ENCODE measurements at places on chromosomes 11 and 22. TPM values are rescaled to one million over a fixed set of nuclear protein-coding genes. Genes with fewer than 3 reads are reported as not detected.

Gene FKBP2
- 44.4 TPM for total RNA-seq

Gene SGSM1
- total RNA-seq, result 0.03 TPM

Gene MFRP
- not detected for total RNA-seq

Gene OR8H2
- total RNA-seq, result not detected

Gene NUDT8
- 10.2 TPM for total RNA-seq

Gene DLG2
- 0.54 TPM for total RNA-seq

Gene OR51I2
- not detected for total RNA-seq

Gene KRTAP5-9
- total RNA-seq, result not detected

Gene FBLN1
- total RNA-seq, result 0.46 TPM

Gene LUZP2
- total RNA-seq, result not detected

Gene UPK3A
- total RNA-seq, result not detected

Gene YPEL4
- total RNA-seq, result not detected

Gene SCN4B
- not detected for total RNA-seq

Gene ASPHD2
- 8.2 TPM for total RNA-seq

- DNase-seq, result no peak
These were observed 223.4 kb upstream of the PITPNB start for GRCh38 chr22:28142361-28142961.

- no peak for DNase-seq
These were observed 14.6 kb downstream of the KCNJ1 start for GRCh38 chr11:128852327-128853023.

GRCh38 chr11:95736355-95736754 is 53.2 kb downstream of the FAM76B start:
- DNase-seq, result no peak

GRCh38 chr11:68312117-68312779 is at the start of gene LRP5:
Gene LRP5, plus strand, starts transcription at chr11:68312591. Its CDS starts 124 bp downstream, at chr11:68312715.
- DNase-seq, result no peak

DNA sequence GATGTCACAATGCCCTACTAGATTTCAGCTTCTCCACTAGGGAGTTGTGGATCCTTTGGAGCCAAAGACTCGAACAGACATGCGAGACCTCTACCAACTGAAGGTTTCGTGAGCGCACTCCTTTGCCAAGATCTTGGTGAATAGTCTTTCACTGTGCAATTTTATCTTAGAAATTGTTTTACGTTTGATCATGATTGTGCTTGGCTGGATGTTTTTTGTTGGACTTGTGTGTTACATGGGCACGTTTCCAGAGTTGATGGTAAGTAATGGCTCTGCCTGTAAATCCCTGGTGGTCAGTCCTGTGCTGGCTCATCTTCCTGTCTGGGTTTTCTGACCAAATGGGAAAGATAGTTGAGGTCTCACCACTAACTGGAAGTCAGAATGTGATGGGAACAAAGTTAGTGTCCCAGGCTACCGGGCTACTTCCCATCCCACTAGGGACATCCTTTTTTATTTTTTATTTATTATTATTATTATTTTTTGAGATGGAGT is at the start of gene MISFA:
TSS of gene MISFA (plus strand) at position 51 of the 492 bp plus-strand sequence. CDS start at position 191, 140 bp downstream.
- DNase-seq, result no peak

DNA sequence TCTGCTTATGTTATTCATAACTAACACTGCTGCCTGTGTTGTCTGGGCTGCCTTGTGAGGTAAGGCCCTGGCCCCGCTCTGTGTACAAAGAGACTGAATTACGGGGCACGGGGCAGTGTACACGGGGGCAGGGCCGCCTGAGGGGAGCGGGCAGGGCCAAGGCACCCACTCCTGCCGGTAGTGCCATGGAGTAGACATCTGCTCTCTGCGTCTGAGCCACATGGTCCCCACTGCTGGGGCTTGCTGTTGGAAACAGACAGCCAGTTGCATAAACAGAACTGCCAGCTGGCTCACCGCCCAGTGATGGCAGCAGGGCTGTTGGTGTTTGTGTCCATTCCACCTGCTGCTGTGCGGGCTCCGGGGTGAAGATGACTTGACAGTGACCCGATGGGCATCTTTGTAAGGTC is 19.8 kb downstream of the FAM118A start:
- no peak for DNase-seq

GRCh38 chr11:97641988-97642387 is 1252.2 kb downstream of the JRKL start:
- no peak for DNase-seq

DNA sequence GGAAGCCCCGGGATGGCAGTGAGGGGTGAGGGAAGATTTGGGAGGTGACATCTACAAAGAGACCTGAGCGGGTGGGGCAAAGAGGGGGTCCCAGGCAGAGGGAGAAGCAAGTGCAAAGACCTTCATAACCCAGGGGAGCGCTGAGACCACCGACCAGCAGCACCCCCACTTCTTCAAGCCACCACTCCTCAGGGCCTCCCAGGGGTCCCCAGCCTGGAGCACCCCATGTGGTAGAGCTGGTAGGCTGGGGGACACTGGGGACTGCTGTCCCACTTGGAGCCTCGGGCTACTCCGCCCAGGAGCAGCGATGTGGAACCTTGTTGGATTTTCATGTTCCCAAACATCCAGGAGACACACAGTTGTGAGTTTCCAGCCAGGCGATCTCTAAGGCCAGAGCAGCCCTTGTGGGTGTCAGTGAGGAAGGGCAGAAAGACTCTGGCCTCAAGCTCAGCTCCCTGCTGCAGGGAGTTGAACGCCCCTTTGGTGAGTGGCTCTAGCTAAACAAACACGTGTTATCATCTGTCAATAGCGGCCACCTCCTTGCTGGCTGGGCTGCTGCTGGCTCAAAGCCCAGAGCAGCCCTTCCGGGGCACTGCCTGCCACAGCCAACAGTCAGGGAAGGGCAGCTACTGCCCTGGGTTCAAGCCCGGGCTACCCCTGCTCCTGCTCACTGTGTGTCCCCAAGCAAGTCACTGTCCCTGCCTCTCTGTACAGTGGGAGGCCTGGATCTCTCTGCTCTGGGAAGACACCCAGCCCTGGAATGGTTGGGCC is 25.7 kb upstream of the CHKA start:
- DNase-seq, result no peak

GRCh38 chr11:76207642-76208401 is 1.5 kb upstream of the WNT11 start:
- peak; percentile 75 for DNase-seq

DNA sequence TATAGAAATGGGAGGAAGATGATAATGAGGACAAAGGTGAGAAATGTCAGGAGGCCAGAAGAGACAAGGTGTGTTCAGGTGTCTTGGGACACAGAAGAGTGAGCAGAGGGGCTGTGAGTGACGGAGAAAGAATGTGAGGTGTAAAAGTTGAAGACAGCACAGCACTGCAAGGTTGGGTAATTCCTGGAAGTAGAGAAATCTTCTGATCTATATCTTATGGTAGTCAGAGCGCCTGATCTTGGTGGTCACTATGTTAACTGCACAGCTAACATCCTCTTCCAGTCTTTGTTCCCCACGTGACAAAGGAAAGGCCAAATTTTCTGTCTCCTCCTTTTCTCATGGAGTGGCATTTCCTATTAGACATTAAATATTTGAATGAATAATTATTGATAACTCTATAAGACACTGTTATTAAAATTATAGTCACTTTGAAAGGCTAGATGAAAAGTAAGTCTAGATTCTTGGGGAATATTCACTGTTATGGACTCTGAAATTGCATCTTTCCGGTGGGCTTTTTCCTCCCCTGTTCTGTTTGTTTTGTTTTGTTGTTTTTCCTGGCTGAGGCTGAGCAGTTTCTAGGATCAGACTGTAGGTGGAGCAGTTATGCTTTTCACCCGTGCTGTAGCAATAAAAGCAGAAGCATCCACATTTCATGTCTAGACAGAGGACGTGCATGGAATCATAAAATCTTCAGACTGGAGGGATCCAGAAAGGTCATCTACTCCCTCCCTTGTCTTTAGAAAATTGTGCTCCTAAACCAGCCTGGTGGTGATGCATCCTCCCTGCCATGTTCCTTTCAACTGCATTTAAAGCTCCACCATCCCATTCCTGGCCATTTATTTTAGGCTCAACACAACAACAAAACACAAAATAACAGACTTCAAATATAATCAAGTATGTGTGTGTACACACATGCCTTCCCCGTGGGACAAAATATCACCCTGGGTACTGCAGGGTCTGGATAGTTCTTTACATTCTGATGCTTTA is 26.6 kb downstream of the SC5D start:
- no peak for DNase-seq

GRCh38 chr22:45582955-45583320 is 80.3 kb downstream of the FBLN1 start:
- DNase-seq, result no peak

DNA sequence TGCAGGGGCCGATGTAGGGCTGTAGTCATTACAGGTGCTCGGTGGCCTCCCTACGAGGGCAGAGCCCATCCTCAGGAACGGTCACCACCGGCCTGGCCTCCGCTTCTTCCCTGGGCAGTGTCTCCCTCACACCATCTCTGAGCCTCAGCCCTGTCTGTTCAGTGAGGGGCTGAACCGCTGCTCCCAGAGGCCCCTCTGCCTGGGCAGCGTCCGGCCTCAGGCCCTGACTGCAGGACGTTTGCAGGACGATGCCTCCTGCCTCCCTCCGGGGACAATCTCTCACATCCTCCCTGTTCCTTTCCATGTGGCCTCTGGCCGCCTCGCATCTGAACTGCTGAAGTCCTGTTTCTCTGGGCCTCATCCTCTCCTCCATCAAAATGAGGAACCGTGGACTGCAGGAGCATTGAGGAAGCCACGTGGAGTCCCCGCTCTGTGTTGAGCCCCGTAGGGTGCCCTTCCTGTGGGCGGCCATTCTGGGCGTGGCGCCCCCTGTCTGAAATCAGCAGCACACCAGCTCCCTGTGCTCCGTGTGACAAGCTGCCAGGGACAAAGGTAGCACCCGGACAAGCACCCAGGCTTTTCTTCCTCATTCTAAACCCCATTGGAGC is 933.5 kb downstream of the BRD1 start:
- DNase-seq, result no peak

DNA sequence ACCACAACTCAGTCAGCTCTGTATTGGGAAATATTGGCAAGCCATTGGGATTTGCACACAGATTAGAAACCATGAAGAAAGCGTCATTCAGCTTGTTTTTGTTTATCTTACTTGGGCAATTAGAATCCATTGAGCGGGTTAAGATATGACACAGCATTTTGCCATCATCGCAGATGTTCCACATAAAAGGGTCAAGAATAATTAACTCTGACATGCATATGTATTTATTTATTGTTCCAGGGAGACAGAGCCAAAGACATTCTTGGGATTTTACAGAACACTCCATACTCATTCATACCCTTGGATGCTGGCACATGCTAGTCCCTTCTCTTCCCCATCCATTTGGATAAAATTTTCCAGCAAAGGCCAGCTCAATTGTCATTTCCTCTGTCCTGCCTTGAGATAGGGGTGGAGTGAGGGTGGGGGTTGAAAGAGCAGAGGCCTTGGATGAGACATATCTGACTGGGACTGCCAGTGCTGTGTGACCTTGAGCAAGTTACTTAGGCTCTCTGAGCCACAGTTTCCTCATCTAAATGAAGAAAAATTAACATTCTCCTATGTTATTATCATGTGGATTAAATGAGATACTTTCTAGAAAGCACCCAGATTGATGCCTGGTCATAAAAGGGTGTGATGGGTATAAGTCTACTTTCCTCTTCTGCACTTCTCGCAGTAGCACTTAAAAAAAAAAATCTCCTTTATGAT is 179.7 kb downstream of the RRAS2 start:
- DNase-seq, result no peak

GRCh38 chr22:45670981-45671782 is 452 bp upstream of the ATXN10 start:
- DNase-seq, result no peak

- no peak for DNase-seq
These were observed 85.6 kb downstream of the CACNG2 start for GRCh38 chr22:36617694-36618522.

- DNase-seq, result peak; percentile 5
These were observed 456 bp downstream of the AAMDC start for GRCh38 chr11:77821349-77821851.

DNA sequence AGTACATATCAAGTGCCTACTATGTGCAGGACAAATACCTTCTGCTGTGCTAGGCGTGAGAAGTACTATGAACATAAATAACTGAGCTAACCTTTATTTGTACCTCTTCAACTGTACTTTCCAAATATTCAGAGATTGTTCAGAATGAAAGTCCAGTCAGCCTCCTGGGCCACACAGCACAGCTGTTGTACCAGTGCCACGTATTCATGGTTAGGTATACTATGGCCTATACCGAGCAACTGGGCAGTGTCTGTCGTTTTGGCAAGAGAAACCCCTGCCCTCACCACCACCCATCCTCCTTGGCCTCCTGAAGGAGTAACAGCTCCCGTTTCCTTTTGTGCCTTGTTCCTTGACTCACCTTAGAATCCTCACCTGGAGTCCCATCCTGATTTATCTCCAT is 53.0 kb downstream of the RASSF10 start:
- no peak for DNase-seq

GRCh38 chr11:2583605-2583958 is 116.2 kb downstream of the KCNQ1OT1 start:
- peak; percentile 2 for DNase-seq

DNA sequence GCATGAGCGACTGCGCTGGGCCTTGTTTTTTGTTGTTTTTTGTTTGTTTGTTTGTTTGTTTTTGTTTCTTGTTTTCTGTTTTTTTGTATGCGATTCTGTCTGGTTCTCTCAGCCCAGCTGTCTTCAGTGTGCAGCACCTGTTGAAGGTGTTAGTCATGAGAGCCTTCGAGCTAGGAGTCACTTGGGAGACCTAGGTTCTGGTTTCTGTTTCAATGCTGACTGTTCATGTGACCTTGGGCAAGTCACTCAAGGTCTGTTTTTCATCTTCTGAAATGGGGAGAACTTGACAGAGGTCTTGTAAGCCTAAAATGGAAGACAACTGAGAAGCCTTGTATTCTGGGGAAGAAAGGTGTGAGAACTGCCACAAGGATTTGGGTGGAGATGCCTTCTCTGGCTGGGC is 1.8 kb downstream of the DCPS start:
- no peak for DNase-seq

DNA sequence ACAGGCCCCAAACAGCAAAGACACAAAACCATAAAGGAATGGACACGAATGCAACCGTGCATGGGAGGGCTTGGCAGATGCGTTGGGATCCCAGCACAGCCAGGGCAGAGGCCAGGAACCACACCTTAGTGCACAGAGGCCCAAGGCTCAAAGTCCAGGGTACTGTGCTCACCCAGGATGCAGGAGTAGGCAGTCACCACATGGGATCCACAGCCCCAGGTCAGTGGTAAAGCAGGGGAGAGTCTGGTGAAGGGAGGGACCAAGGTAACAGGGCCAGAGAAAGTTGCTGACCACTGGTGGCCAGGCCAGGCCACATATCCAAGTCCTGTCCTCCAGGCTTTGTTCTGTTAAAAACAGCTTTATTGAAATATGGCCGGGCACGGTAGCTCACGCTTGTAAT is 6.5 kb upstream of the CERK start:
- DNase-seq, result no peak

- DNase-seq, result no peak
These were observed 39.0 kb upstream of the MMP20 start for GRCh38 chr11:102664001-102664752.

- peak; percentile 62 for DNase-seq
These were observed 14.9 kb downstream of the TMEM258 start for GRCh38 chr11:61777234-61778090.

DNA sequence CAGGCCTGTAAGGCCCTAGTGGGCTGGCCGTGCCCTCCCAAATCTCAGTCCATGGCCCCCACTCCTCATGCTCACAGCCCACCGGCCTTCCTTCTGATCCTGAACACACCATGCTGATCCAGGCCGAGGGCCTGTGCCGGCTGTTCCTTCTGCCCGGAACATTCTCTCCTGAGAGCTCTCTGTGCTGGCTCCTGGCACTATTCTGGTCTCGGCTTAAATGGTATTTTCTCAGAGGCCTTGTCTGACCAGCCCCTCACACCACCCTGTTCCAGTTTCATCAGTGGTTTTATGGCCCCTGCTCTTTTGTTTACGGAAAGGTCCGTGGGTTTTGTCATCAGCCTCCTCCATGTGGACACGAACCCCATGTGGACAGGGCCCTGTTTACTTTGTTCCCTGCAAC is 22.0 kb downstream of the SPTBN2 start:
- no peak for DNase-seq
